Activated T-cell treated with anti-CD3 and anti-CD28 coated beads for 48 hours (primary cell): ENCODE measurements at places on chromosomes 4 and X.

GRCh38 chrX:71563921-71564320 is 14.3 kb upstream of the GCNA start:
- no peak for DNase-seq

- no peak for DNase-seq
Measured at GRCh38 chrX:54248309-54248708, 65.3 kb upstream of the FAM120C start.

DNA sequence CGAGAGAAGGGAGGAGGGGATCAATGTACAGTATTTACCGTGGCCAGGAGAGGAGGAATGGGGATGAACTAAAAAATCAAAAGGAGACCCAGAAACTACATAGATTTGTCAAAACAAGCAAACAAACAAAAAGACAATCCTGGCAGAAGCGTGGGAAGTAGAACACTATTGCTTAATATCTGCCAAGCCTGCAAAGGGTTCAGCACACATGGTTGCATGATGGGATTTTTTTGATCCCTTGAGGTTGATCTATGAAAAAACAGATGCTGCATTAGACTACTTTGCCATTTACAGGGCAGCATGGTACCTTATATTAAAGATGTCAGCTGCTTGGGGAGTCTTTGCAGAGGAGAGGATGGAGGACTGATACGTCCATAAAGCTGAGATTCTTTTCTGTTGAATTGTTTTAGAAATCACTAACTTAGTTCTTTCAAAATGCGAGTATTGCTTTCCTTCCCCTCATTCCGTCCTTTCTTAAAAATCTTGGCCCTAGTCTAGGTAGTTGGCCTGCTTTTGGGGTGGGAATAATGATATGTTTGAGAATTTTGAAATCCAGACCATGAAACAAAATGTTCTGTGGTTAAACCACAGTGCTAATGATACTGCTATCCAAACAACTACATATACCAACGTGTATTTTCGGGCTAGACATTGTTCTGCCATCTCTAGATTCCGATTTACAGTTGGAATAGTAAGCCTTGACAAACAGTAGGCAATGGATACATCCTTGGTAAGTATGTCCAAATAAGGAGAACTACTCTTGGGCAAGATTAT is 39.6 kb upstream of the TMEM150C start:
- no peak for DNase-seq

DNA sequence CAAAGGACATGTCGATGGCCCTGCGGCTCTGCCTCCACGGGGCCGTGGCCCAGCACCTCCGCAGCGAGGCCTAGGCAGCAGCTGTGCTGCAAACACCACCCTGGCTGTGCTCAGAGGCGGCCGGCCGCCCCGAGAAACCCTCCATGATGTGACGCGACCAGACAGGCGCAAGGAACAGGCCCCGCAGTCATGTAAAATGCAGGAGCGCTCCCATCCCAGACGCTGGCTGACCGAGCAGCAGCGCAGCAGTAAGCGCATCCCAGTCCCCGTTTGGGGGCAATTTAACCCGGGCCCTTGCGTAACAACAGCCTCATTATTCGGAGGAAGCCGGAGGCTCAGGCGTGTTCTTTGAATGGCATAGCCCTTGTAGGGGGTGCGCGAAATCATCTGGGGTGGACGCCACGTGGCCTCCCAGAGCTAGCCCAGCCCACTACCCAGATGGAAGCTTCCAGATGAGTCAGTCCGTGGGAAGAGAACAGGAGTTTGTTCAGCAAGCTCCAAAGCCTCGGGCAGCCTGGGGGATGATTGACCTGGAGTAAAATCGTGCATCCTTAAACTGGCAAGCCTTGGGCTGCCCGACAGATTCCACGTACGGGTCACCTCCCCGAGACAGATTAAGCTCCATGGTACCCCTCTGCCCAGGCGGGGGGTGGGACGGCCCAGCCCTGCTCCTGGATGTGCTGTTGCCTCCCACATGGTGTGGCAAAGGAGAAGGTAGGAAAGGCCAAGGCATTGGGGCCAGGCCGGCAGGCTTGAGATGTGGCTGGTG is 124.0 kb downstream of the HMX1 start:
- no peak for DNase-seq

DNA sequence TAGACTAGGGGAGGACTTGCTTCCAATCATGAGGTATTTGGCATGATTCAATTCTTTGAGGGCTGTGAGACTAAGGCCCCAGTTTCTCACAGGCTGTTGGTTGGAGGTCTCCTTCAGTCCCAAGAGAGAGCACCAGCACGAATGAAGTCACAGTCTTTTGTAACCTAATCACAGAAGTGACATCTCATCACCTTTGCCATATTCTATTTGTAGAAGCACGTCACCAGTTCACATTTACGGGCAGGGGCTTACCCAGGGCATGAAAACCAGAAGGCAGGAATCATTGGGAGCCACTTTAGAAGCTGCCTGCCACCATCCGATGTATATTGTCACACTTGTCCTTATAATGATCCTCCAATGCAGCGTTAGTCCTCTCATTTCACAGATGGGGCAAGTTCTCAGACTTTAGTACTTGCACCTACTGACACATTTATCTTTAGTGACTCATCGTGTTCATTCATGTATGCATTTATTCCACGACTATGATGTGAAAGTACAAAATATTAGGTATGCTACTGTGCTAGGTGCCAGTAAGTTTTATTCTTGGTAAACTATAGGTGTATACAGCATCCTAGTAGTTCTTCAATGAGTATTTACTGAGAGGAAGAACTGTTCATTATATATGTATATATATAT is 163.8 kb upstream of the PGRMC2 start:
- DNase-seq = no peak

- DNase-seq = no peak
Measured at GRCh38 chr4:168317621-168318020, 931 bp downstream of the DDX60 start.

DNA sequence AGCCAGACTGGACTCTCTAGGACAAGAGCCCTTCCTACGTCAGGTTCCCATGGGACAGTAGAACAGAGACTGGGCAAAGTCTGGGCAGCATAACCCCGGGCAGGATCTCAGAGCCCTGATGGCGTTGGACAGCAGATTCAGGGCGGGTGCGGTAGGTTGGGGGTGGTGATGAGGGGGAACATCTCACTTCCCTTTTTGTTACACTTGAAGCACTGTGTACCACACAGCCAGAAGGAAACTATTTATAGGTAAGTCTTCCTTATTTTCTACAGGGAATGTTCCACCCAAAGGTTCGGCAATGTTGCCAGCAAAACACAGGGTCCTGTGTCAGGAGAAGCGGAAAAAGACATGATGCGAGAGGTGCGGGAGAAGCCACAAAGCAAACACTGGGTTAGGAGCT is 54.3 kb downstream of the TSC22D3 start:
- DNase-seq = no peak

DNA sequence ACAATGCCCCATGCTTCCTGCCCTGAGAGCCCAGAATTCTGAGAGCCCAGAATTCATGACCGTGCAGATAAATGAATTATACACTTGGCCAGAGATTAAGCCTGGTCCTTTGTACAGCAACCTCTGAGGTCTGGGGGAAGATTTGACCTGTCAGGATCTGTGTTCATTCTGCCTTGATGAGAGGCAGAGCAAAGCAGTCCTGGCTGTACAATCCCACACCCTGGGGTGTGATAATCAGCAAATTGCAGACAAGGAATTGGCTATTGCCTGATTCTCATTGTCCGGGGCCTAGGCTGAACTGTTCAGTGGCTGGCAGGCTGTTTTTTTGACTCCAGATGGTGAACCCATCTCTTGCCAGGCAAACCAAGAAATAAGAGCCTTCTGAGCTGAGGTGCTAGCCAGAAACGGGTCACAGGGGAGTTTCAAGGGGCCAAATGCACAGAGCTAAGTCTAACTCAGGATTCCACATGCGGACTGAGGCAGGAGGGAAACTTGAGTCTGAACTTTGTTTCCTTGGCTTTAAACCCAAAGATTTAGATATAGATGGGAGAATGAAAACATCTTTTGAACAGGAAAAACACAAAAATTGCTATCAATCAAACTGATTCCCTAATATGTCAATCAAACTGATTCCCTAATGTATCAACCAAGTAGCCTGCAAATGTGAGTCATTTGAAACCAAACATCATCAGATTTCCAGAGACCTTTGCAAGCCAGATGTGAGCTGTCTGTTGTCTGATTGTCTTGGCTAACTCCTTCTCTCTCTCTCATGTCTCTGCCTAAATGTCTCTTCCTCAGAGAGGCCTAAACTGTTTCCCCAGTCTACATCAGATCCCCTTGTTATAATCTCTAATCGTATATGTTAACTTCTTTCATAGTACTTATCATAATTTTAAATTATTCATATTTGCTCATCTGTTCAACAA is 159.3 kb downstream of the ATG4A start:
- DNase-seq = no peak

DNA sequence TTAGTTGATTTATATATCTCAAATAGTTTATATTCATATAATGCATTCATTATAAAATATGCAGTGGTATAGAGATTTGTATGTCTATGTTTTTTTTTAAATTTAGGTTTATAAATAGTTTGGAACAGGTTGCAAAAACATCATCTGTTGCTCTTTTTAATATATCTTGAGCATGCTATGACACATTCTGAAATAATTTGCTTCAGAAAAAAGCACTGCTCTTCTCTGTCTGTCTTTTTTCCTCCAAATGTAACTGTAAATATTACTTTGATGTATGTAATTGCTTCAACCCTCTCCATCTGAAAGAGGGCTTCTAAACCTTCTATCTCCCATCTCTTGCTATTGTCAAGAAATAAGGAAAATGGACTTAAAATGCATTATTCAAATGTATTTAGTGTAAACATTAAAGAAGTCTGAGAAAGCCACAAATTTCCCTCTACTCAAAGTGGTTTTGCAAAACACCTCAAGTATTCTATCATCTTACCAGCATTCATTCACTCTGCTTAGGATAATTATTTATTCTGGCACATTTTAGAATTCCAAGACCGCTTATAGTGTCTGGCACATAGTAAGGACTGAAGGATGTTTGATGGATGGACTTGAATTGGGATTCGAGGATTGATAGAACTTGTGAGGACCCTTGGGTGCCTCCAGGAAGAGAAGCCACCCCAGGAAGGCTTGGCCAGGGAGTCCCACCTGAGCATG is 87.8 kb downstream of the CLNK start:
- no peak for DNase-seq

- no peak for DNase-seq
Measured at GRCh38 chr4:148986951-148987350, 544.7 kb upstream of the NR3C2 start.

DNA sequence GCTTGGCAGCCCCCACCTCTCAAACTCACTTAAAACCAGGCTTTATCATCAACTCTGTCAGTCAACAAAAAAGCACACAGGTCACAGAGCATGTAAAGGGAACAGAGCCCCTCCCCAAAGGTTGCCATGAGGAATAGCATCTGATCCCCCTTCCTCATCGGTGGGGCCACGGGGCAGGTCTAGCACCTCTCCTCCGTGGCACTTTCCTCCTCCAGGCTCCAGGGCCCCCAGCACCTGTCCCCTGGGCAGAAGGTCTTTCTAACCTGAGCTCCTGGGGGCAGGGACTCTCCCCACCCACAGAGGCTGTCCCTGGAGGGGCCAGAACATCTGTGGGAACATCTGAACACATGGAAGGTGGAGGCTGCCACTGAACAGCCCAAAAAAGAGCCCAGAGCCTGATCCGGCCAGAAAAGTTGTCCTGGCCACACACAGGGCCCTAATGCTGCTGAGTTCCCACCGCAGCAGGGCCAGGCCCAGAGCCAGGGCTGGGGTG is 65.7 kb downstream of the ZFYVE28 start:
- DNase-seq = no peak

- no peak for DNase-seq
Measured at GRCh38 chr4:78437608-78438088, 113.9 kb upstream of the ANXA3 start.

DNA sequence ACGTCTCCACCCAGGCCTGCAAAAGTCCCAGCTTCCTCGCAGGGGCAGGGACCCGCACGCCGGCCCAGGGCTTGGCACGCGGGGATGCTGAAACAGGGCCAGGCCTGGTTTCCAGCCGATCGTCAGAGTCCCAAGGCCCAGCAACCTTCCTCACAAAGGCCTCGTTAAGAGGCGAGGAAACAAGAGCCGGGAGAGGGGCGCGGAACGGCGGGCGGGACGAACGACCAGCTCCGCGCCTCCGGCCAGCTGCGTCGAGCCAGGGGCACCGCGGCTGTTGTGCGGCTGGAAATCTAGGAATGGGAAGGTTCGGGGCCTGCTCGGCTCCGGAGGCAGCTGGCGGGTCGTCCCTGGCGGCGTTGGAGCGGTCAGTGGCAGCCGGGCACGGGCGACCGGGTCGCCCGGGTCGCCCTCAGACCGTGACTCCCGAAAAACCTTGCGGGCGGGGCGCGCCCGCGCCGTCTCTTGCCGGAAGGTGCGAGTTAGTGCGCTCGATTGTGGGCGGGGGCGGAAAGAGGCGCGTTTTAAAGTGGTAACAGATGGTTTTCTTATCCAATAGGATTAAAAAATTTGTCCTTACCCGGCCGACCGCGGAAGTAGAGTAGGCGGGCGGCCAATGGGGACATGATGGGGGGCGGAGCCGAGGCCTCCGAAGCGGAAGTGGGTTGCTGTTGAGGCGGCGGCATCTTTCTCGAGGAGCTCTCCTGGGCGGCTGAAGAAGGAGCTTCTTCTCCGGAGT is at the start of gene RNF4:
Gene RNF4 (plus strand): TSS at position 651 of the 736 bp plus-strand sequence. CDS start 21,388 bp downstream, outside the sequence.
- DNase-seq = peak; percentile 92

DNA sequence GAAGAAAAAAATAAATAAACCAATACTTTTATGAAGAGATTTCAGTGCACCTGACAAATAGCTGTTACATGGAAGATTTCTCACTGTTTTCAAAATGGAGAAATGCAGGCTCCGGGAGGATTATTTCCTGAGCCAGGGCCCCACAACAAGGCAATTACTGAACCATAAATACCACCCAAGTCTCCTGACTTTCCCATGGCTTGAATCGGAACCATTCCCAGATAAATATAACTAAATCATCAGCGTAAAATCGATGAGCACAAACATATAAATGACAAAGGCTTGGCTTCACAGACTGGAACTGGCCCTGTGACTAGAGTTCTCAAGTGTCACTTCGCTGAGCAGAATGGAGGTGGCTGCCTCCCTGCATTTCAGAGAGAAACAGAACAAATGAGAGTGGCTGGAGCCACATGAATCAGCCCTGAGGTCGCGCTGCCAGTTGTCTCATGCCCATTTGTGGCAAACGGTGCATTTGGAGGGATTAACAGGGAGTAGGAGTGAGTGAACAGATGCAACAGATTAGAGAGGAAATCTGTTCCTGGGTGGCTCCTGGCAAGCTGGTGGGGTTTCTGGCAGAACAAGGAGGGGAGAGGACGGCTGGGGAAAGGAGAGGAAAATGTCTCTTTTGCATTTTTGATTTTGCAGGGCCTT is 57.3 kb upstream of the STIM2 start:
- DNase-seq = no peak
